ENCODE measurements at places on chromosomes 2 and 18.

DNA sequence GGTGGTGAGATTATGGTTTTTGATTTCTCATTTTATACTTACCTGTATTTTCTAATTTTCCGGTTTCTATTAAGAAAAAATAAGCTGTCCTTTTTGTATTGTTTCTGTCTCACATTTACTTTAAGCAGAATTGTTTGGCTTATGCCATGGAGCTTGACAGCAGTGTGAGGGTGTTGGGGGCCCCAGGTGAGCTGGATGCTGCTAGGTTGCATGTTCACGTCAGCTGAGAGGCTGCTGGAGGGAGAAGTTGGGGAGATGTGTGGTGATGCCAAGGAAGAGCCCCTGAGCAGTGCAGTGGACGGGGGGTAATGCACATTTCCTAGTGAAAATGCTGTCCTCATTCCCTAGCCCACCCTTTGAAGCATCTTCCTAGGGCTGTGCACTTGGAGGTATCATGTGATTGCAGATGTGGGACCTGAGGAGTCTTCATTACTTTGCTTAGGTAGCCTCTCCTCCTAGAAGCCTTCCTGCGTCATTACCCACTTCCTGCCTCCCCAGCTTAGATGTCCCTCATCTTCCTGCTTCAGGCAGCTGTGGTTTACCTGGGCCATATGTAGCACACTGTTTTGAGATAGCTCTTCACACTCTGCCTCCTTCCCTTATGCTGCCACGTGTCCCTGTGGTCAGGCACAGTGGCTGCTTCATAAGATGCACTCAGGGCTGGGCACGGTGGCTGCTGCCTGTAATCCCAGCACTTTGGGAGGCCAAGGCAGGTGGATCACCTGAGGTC is 16.2 kb downstream of the ATG16L1 start:
- no peak for DNase-seq

DNA sequence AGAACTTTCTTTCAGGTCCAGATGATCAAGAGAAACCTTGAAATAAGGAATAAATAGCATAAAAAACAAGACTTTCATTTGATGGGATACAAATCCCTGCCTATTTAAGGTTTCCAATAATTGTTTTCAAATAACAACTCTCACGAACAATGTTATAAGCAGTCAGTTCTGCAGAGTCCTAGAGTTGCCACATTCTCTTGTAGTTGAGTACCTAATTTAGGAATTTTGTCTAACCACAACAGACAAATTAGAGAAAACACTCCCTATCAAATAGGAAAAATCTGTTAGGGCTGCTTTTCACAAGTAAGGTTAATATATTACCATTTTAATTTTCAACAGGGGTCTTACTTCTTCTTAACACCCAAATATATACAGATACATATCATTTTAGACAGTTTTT is 130.1 kb upstream of the CDH20 start:
- DNase-seq: no peak

GRCh38 chr2:231795525-231796327 is 9.5 kb downstream of the COPS7B start:
- no peak for DNase-seq

GRCh38 chr2:101147971-101148370 is 3.2 kb downstream of the TBC1D8 start:
- no peak for DNase-seq

- DNase-seq: no peak
Measured at GRCh38 chr2:197869501-197870111, 65.2 kb downstream of the PLCL1 start.

GRCh38 chr18:23266717-23267446 is 131.6 kb downstream of the CABLES1 start:
- no peak for DNase-seq

DNA sequence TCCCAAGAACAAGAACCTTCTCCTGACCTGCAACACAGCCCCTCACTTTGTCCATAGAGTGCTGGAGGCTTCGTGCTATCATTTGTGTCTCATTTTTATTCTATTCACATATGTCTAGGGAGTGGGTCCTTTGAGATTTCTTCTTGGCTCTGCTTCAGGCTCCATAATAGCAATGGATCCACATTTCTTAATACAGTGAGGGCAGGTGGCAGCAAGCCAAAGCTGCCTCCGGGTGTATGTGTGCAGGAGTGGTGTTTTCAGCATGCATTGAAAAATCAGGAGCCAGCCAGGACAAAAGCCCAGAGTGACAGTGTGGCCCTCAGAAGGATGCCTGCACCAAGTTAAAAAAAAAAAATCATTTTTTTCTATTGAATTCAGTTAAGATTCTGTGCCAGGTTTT is 115.1 kb upstream of the PELI1 start:
- no peak for DNase-seq

DNA sequence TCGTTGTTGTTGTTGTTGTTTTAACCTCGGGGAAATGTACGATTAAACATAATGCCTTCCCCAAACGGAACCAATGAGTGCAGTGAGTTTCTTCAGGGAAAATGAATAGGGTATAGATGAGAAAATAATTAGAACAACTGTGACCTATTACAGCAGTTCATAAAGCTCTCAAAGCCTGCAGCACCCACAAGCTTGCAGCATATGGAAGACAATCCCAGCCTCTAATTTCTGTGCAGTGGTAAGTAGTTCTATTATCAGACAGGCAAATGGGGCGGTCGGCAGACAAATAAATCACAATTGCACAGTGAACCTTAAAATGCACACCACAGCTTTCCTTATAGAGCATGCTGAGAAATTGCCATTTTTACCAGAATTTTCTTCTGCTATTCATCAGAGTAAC is 159.5 kb downstream of the MYT1L start:
- no peak for DNase-seq

- DNase-seq: no peak
Measured at GRCh38 chr2:104641786-104642185, 212.1 kb upstream of the POU3F3 start.

GRCh38 chr2:7265286-7265685 is 348.1 kb downstream of the RNF144A start:
- DNase-seq: no peak

GRCh38 chr2:26471289-26471688 is 6.6 kb downstream of the OTOF start:
- DNase-seq: peak; percentile 41

- no peak for DNase-seq
Measured at GRCh38 chr2:236541008-236541562, 28.5 kb upstream of the ACKR3 start.

DNA sequence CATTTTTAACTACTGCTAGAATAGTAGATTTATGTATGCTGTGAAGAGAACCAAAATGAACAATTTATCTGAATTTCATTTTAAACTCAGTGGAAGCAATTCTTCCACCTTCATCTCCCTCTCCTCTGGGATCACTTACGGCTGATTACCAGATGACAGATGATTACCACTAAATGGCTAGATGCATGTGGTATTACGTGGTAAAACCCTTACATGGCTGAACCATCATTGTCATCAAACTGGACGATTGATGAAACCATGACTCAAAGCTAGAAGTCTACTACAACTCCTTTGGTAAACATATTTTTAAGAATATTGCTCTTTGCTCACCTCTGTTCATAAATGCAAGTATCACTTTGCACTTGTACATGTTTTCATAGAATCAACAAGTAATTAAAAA is 48.5 kb upstream of the DOCK10 start:
- DNase-seq: no peak

DNA sequence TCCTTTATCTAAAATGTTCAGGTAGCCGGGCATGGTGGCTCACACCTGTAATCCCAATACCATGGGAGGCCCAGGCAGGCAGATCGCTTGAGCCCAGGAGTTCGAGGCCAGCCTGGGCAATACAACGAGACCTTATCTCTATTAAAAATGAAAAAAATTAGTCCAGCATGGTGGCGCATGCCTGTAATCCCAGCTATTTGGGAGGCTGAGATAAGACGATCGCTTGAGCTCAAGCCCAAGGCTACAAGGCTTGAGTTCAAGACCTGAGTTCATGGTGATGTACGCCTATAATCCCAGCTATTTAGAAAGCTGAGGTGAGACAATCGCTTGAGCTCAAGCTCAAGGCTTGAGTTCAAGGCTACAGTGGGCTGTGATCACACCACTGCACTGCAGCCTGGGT is 45.6 kb upstream of the GPR75 start:
- no peak for DNase-seq

- DNase-seq: no peak
Measured at GRCh38 chr2:56109994-56110393, 73.8 kb upstream of the CCDC85A start.
